T-helper 2 cell (primary cell): ENCODE measurements at places on chromosomes 1 and 21.
A peak's percentile ranks its signal among the peaks of the same experiment; 100 is the strongest.

GRCh38 chr21:39153842-39154241, 29.4 kb downstream of the PSMG1 start:
- DNase-seq = no peak

DNA sequence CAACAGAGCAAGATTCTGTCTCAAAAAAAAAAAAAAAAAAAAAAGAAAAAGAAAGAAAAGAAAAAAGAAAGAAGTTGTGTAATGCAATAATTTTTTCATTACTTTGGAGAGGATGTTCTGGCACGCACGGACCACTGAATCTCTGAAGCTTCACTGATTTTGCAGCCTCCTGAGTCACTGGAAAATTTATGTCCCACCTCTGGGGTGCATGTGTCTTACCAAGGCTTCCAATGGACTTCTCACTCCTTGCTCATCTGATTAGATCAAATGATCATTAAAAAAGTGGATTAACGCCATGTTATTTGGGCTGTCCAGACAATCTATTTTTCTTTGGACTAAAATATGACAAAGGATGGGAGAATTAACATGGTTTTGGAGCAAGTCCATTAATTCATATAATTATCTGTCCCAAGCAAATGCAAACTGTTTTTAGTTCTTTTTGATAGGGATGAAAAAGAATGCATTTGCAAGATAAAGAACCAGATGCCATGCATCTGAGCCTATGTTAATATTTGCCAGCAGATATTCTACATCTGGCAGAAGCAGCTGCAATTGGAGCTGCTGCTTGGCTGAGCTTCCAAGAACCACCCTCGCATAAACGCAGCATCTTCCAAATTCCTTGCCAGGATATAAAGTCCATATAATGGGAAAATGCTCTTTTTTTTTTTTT, 10.1 kb upstream of the MAP1LC3C start:
- no peak for DNase-seq

GRCh38 chr21:34888569-34889319, 160.4 kb downstream of the RUNX1 start:
- peak; percentile 91 for DNase-seq

GRCh38 chr1:207455183-207455754, 1.1 kb downstream of the CR2 start:
- DNase-seq = no peak

DNA sequence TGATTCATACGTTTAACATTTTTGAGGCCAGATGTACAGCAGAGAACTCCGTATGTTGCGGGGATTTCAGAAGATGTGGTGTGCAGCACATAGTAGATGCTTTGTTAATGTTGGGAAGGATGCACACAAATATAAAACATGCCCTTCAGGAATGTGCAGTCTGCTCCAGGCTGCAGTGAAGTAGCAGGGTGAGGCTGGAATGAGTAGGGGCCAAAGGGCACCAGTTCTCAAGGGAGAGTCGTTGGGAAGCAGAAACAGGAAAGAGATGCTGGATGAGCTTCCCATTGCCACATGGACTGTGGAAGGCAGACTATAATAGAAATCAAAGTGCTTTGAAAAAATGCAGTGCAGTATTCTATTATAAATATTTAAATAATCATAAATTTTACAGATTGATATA, 126.9 kb downstream of the NOS1AP start:
- DNase-seq = no peak

GRCh38 chr21:45897191-45898027, 84.2 kb upstream of the COL6A1 start:
- DNase-seq = no peak

DNA sequence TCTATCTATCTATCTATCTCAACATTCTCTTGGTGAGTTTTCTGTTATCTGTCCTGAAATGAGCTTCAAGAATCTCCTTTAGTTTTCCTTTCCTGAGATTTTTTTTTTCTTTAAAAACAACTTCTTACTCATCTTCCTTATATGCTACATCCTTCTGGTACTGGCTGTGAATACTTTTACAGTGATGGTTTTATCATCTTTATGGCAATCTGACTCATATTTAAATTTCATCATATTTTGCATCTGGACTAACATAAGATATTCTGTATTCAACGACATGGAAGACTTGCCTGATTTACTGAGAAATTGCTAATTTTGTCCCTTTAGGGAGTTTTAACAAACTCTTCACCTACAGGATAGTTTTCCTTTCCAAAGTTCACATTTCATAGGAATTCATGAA, 33.0 kb downstream of the PDE4B start:
- DNase-seq = no peak

DNA sequence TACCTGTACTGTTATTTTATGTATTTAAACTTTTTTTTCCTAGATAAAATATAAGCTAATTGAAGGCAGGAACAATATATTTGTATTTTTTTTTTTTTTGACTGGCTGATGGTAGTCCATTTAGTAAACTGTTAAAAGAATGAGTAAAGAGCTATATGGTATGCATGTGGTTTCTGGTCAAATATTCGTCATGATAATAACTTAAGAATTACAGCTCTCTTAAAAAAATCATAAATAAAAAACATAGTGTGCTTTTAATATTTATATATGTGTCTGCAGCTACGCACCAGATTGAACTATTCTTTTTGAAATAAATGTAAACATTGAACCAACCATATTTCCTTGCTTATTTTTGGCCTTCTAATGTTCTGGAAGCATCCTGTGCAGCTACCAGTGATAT, 272.3 kb upstream of the C1orf105 start:
- no peak for DNase-seq

DNA sequence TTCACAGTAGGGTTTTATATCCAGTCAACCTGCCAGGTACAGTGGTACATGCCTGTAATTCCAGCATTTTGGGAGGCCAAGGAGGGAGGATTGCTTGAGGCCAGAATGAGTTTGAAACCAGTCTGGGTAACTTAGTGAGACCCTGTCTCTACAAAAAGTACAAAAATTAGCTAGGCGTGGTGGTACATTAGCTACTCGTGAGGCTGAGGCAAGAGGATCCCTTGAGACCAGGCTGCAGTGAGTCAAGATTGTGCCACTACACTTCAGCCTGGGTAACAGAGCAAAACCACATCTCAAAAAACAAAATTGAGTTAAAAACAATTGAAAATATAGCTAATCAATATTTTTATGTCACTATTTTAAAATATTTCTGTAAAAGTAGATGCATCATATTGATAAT, 33.2 kb downstream of the DDI2 start:
- DNase-seq = no peak

GRCh38 chr1:59136541-59137275, 160.2 kb upstream of the FGGY start:
- no peak for DNase-seq

- peak; percentile 44 for DNase-seq
These were observed 389.9 kb downstream of the SMYD3 start for GRCh38 chr1:246117066-246117791.

DNA sequence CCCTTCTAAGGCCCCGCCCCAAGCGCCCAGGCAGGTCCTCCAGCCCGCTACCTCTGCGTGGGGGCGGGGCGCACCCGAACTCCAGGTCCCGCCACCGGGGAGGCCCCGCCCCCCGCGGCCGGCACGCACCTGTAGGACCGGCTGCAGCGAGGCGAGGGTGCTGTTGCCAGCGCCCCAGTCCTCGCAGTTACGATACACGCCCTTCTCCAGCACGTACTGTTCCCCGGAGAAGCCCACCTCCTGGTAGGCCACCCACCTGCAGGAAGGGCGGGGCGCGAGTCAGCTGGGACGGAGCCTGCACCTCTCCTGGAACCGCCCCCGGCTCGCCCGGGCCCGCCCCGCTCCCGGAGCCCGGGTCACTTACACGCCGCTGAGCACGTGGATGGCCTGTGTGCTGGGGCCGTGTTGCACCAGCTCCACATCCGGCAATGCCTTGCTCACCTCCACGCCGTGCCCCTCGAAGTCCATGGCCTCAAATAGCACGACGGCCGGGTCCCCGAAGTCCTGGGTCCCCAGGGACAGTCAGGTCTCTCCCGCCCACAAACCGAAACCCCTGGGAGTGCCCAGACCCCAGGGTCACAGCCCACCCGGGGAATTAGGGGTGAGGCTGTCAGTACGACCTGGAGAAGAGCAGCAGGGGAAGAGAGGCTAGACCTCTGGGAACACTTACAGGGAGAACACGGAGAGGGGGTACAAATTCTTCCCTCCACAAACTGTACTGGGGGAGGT, 17.3 kb downstream of the CRYBG2 start:
- peak; percentile 65 for DNase-seq

GRCh38 chr1:118488787-118489186, 303.8 kb upstream of the SPAG17 start:
- DNase-seq = no peak

DNA sequence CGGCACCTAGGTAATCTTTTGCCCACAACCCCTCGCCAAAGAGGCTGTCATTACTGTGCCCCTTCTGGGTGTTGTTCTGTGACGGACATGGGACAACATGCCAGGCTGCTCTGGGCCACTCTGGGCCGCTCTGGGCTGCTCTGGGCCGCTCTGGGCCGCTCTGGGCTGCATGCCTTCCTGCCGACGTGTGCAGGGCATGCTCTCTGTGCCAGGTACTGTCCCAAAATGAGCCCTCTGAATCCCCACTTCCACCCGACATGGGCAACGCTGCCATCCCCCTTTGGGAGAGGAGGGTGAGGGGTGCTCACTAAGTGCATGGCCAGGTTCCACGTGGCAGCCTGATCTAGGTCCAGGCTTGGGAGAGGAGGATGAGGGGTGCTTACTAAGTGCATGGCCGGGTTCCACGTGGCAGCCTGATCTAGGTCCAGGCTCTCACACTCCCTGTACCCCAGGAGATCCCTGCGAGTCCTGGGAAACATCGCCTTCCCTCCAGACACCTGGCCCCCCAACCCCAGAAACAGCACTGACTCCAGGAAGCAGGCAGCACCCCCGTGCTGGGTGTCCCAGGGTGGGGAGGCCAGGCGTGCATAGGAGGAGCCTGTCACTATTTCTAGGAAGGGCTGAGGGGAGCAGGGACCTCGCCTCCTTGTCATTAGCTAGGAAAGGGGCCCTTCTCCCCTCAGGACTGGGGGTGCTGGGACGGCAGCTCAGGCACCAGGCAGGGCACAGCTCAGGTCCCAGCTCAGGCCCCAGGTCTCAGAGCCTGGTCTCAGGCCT, 16.5 kb downstream of the TTC34 start:
- DNase-seq = no peak

DNA sequence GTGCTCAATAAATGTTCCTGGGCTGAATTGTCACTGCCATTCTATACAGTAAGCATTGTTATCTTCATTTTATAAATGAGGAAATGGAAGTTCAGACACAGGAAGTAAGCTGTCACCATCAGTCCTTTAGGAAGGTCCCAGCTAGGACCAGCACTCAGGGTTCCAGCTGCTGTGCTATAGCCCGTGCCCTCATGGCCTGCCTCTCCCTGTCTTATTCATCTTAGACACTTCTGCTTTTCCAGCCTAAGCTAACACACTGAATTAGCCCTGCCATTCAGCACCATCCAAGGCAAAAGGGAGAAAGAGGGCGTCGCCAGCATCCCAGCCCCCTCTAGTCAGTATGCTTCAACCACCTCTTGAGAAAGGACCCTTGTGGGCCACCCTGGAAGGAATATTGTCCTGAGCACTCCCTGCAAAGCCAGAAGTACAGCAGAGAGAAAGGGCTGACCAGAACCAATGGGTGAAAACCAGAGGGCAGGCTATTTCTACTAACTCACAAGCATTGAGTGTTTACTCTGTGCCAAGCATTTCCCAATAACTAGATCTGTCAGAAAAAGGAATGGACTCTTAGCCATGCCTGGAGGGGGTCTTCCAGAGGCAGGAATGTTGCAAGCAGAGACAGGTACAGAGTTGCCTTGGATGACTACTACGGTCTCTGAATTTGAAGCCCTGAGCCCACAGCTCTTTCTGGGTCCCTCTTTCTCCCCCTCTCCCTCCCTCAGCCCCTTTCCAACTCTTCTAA, 77.9 kb upstream of the NFIA start:
- no peak for DNase-seq

DNA sequence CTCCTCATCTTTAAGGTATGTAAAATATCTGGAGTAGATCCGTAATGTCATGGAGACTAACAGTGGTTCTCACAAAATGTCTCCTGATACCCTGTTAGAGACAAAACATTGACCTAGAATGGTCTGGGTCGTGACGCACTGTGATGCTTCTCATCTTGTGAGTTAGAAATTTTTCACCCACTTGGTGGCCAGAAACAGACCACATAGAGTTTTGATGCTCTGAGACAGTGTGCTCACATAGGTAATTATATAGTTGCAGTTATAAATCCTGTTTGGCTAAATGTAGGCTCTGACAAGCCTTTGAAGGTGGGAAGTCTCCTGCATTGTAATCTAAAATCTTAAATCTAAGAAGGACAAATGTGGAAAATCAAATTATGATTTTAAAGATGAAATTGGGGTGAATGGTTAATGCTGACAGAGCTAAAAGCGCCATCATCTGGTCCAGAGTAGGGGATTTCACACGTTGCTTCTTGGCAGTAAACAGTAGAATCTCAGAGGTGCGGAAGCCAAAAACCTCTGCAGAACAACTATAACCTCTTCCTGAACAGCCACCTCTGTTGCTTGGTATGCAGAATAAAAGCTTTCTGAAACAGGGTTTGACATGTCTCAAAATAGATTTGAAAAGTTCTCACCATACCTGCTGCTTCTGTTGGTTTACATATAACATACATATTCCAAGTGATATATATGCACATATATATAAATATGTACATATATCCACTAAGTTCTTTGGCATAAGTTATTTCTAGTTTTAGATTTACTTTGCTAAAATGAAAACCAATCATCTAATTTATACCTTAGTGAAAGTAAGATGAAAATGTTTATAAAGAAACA, 17.1 kb downstream of the RPAP2 start:
- DNase-seq = no peak

GRCh38 chr1:76925825-76926224, 58.5 kb downstream of the ST6GALNAC5 start:
- DNase-seq = no peak

DNA sequence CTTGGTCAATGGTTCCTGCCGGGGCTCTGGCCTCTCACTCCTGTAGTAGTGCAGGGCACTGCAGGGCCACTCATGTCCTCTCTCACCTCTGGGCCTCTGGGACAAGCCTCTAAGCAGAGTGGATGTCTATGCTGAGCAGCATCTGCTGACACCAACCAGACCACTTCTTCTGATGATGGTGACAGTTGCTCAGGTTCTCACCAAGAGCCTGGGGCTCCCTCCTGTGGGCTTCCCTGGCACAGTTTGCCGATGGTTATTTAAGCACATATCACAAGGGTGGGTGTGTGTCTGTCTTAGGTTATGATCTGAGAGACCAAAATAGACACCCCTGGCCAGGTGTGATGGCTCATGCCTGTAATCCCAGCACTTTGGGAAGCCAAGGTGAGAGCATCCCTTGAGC, 17.4 kb upstream of the GPR137B start:
- DNase-seq = no peak

- DNase-seq = no peak
These were observed 80.2 kb downstream of the COLGALT2 start for GRCh38 chr1:183957216-183957830.

GRCh38 chr1:41152622-41153044, 89.5 kb downstream of the SCMH1 start:
- DNase-seq = no peak

DNA sequence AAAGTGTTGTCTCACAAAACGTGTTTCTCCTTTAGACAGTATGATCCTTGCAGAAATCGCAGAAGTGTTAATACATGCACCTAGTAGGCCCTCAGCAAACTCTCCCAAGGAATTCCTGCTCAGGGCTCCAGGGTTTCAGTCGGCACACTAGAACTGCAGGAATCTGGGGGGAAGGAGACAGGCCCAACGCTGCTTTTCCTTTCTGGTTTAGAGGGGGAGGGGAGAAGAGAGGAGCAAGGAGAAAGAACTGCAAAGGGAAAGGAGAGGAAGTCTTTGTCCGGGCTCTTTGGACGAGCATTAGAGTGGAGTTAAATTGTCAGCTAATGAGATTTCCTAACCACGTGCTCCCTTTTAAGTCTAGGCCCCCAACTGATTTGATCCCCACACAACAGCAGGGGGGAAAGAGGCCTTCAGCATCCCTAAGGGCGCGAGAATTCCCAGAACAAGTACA, 103.7 kb upstream of the SOD1 start:
- DNase-seq = no peak
